ENCODE measurements at places on chromosomes 5 and 9.

- no peak for DNase-seq
Measured at GRCh38 chr5:167511276-167511675, 780.2 kb upstream of the WWC1 start.

DNA sequence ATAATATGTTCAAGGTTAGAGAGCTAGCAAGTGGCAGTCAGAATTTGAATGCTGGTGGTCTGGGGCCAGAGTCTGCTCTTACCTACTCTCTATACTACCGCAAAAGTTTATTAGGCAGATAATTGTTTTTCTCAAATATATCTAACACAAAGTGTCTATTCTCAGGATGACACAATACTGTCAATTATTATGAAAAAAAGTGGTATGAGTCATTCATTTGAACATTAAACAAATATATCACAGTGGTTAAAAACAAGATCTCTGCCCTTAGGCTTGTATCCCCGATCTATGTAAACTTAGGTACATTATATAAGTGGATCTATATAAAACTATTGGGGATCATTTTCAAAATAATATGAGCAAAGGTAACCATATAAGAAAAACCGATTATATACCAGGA lies 354.9 kb downstream of the CETN3 start:
- no peak for DNase-seq

DNA sequence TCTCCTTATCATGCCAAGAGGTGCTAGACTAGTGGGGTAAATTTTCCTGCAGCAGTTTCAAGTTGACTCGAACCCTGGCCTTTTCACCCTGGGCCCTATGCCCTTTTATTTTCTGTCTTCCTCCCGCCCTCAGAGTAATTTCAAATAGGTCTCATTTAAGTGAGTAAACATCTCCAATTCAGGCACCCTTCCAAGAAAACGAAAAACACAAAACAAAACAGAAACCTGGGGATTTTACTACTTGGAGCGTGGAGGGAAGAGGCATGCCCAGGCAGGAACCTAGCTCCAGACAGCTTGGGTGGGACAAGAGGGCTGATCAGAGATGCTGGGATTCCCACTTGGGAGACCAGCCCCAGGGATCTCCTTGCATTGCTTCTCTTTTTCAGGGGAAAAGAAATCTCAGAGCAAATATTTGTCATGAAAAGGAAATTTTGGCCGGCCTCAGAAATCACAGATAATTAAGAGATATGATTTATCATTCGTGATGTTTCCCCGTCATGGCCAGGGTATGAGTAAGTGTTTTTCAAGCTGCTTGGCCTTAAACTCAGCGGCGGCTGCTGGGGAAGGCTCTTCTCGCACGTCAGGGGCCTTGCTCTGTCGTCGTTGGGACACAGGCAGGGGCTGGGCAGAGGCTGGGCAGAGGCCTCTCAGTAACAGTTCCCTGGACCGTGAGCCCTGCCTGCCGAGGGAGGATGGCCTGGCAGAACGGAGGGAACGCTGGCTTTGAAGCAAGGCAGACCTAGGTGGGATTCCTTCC lies 248.6 kb upstream of the KLF4 start:
- peak; percentile 61 for DNase-seq

DNA sequence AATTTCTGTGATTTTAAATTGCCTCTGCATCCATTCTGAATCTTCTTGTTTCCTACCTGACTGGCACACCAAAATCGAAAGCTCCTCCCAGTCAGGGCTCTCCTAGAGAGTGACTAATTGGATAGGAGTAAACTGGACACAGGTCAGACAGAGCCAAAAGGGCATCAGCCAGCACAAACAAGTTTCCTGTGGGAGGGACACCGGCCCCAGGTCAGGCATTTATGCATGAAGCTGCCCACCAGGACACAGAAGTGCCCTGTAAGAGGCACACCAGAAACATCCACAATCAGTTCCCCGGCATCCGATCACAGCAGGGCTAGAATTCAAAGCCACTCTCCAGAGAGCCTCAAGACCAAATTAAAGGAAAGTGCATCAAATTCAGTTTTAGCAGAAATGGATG lies 78.4 kb downstream of the SFXN1 start:
- DNase-seq: no peak

GRCh38 chr5:111135363-111135762 lies 43.2 kb downstream of the WDR36 start:
- DNase-seq: no peak

DNA sequence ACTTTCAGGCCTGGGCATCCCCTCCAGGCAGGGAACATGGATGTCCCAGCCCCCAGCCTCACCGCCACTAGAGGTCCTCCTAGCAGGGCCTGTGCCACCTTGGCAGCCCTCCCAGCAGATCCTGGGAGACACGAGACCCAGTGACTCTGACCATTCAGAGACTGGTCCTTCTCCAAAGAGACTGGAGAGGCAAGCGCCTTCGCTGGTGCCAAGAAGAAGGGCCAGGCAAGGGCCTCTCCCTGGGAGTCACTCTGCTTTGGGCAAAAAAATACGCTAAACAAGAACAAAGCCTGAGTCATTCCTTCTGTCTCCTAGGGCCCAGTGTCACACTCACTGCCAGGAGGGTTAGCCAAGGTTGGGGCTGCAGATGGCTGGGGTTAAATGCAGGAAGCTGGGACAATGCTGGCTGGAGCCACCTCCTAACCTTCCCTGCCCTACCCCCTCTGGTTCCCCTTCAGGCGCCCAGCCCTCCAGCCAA lies 35.3 kb upstream of the SMIM23 start:
- peak; percentile 11 for DNase-seq

DNA sequence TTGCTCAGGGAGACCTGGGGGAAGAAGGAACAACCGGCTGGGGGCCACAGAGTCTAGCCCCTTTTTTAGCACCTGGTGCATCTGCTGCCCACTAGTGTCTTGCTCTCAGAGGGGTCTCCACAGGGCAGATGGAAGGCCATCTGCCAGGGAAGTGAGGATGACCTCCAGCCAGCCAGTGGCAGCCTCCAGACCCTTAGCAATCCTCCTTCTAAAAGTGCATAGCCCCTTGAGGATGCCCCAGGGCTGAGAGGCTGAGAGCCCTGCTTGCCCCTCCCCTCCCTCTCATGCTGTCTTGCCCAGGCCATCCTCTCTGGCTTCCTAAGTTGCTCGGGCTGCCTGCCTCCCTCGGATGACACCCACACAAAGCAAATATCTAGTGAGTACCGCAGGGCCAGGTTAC lies 81.5 kb upstream of the PANK3 start:
- DNase-seq: no peak

DNA sequence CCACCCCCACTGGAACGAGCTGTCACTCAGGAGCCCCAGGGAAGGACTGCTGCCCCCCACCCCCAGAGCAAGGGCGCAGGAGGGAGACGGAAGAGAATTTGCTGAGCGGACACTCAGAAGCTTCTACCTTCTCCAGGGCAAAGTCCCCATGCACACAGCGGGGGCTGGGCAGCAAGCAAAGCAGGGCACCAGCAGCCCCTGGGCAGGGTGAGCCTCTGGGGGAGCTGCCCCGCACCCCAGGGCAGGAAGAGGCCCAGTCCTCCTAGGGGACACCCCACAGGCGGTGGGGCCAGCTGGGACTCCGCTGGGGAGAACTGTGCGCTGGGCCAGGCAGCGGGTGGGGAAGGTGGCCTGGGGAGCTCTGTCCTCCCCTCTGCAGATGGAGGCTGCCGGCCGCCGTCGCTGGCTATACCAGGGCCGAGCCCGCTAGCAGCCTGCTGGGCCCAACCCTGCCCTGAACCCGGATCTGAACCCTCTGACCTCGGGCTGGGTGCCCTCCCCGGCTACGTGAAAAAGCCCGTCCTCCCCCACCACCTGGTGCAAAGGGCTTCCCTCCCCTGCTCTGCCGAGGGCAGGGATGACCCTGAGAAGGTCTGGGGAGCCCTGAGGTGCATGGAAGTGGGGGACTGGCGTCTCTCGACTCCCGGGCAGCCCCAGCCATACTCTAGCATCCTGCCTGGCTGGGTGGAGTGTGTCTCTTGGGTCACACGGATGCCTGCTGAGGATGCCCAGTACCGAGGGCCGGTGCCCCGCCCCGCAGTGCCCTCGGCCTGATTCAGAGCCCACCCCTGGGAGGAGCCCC lies 597 bp upstream of the SLC34A3 start:
- DNase-seq: no peak

GRCh38 chr9:93945400-93946337 lies 9.5 kb downstream of the BARX1 start:
- no peak for DNase-seq

GRCh38 chr9:136242918-136243525 lies 2.6 kb downstream of the QSOX2 start:
- no peak for DNase-seq

- DNase-seq: no peak
Measured at GRCh38 chr9:70352802-70353201, 61.7 kb downstream of the KLF9 start.

DNA sequence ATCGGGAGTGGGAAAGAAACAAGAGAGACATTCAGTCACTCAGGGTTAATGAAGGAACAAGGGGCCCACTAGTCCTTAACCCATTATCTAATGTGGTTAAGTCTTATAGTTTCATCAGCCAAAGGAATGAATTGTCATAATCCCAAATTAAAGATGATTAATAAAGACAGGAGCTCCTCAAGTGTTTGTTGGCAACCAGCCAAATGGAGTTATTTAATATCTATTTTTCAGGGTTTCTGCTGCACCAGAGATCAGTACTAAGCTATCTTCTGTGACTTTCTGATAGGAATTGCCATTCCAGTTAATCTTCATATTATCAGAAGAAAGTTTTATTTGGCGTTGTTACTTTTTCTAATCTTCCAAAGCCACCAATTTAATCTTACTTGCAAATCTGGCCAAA lies 34.0 kb upstream of the FCHO2 start:
- DNase-seq: no peak

- no peak for DNase-seq
Measured at GRCh38 chr5:140242099-140242498, 60.8 kb downstream of the PFDN1 start.

DNA sequence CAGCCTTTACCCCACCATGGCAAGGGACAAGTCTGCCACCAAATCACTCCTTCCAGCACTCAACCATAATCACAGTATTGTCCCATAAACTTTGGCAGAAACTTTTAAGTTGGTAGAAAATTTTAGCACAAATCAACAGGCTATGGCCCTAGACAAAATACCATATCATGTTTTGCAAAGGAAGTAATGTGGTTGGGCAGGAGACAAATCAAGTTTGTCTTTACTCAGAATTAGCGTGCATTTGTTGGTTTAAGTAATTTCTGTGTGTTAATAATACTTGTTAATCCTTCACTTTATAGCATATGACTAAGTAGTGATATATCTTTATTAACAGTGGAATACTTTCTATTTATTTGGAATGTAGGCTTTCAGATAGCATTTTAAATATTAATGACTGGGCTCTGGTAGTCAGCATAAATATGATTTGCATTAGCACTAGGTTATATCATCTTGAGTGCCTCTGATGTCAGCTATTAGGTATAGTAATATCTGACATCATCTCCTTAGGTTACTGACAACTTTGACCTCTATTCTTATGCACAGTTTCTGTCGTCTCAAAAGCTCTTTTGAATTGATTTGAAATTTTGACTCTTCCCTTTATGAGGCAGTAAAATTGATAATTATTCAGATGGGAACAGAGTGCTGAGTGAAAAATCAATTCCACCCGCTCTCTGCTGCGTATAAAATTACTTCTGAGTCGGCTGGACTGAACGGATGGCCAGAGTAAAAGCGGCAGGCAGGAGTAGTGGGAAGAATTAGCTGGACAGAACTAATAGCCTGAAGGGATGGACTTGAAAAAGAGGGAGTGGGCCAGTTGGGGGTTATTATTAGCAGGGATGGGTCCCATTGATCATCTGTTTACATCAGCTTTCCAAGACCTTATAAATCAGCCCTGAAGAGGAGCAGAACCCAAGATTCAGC lies 40.1 kb upstream of the TLX3 start:
- DNase-seq: no peak

- peak; percentile 36 for DNase-seq
Measured at GRCh38 chr5:134833340-134834032, 12.3 kb upstream of the C5orf24 start.

Measured in brain microvascular endothelial cell (primary cell).